Stimulated activated naive CD4-positive, alpha-beta T cell (primary cell): ENCODE measurements at places on chromosomes 1 and 21.

GRCh38 chr1:212254853-212255363 lies 30.3 kb upstream of the PPP2R5A start:
- peak; percentile 46 for DNase-seq

DNA sequence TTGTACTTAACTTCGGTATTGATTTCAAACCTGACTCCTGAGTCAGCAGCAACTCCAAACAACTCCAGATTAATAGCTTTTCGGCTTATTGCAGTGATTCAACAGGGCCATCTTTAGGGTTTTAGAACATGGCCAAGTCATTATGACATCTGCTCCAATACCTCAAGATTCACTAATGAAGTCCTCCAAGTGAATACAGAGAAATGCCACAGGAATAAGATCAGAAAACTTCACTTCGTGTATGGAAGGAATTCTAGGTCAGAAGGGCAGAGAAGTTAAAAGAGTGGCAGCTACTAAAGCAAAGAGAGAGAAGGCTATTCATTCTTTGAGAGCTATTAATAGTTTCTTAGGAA lies 7.6 kb upstream of the C1orf116 start:
- DNase-seq: no peak

DNA sequence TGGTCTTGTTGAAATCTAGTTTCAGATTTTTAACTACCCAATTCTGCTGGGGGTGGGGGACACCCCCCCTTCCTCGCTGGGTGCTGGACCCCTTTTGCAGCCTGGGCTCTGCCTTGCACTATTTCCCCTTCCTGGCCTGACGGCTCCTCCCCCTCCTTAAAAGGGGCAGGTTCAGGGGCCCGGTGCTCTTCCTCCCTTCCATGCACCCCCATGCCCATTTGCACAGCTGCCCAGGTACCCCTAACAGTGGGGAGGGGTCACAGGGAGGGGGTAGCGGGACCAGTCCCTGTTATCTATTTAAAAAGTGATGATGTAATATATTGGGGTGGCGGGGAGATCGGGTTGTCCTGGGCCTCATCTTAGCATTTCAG lies 15.3 kb downstream of the ZBTB7B start:
- no peak for DNase-seq

DNA sequence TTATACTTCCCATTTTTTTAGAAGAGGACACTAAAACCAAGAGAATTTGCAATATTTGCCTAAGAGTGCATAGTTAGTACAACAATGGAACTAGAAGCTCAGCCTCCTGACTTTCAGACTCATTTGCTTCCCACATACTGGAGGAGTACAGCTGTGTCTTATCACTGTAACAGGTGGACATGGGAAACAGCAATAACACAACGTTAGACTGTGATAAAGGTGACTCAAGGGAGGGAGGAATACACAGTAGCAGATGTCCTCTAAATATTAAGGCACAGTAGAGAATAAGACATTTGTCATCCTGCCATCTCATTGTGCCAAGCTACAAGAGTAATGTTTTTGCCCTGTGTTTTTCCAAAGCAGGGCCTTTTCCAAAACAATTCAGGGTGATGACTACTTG lies 55.4 kb upstream of the JAK1 start:
- no peak for DNase-seq

DNA sequence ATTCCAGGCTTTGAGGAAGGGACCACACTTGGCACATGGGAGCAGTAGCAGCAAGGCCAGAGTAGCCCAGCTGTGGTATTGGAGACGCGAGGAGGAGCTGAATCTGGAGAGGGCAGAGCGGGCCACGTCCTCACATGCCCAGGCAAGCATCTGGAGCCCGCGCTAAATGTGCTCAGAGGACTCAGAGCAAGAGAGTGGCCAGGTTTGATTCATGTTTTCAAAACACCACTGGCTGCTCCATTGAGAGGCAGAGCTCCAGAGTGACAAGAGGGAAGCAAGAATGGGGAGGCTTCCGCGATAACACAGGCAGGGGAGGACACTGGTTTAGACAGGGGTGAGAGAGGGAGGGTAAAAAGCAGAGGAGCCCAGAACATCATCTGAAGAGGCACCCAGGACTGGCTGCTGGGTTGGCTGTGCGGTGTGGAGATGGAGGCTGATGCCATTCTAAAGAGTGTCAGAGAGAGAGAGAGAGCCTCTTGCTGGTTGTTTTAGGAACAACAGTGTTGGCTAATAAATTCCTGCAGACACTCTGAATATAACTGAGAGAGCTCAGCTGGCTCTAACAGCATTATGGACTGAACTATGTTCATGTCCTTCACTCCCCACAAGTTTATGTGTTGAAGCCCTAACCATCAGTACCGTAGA lies 32.3 kb downstream of the RCAN1 start:
- DNase-seq: no peak

DNA sequence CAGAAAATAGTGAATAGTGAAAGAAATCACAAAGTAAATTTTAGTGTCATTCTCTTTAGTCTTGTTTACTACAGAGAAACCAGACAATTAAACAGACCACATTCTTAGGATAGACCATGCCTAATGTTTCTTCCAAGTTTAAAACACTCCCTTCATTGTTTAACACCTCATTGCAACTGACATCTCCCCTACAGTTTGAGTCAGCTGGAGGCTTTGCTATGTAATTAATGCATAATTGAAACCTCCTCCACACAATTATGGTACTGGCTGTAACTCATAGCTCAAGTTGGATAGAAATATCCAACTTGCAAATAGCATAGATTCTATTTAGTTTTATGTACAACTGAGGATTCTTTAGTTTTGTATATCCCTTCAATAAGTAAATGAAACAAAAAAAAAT lies 35.2 kb upstream of the B3GALT2 start:
- DNase-seq: no peak

DNA sequence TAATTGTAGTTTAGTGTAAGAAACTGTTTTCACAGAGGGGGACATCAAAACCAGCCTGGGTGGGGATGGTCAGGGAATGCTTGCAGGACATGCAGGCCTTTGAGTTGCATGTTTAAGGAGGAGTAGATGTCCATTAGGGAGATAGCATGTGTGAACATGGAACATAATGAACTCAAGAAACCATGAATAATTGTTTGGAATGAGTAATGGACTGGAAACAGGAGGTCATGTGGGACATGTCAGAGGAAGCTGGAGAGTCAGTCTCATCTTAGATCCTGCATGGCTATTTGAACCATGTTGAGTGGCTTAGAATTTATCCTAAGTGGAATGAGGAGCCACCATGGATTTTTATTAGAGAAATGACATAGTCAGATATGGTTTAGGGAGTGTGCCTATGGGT lies 86.4 kb downstream of the RPE65 start:
- DNase-seq: no peak

GRCh38 chr1:217482356-217483102 lies 148.4 kb downstream of the GPATCH2 start:
- DNase-seq: no peak

- no peak for DNase-seq
Observed at GRCh38 chr1:245520611-245521010, 365.8 kb downstream of the KIF26B start.

DNA sequence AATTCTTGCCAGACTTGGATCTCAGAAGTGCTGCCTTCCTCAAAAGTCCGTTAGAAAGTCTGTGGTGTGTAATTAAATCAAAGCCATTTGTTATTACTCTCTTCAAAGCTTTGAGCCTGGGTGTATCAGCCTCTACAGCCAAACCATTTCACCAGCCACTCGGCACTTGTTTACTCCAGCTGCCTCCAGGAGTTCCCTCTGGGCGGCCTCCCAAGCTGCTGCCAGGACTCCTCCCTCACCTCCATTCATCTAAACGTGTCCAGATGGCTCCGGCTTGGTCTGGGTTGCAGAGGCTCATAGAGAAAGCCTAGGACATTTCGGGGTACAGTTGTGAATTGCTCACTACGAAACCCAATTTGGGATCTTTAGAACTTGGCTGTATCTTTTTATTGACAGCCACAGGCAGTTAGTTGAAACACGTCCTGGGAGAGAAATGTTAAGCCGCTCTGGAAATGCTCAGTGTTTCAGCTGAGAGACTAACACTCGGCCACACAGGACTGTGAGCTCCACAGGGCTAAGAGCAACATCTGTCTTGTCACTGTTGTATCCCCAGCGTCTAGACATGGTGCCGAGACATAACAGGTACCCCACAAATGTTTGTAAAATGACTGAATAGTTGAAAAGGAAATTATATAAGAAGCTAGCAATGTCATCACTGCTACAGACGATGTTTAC lies 116.9 kb upstream of the NGF start:
- no peak for DNase-seq

DNA sequence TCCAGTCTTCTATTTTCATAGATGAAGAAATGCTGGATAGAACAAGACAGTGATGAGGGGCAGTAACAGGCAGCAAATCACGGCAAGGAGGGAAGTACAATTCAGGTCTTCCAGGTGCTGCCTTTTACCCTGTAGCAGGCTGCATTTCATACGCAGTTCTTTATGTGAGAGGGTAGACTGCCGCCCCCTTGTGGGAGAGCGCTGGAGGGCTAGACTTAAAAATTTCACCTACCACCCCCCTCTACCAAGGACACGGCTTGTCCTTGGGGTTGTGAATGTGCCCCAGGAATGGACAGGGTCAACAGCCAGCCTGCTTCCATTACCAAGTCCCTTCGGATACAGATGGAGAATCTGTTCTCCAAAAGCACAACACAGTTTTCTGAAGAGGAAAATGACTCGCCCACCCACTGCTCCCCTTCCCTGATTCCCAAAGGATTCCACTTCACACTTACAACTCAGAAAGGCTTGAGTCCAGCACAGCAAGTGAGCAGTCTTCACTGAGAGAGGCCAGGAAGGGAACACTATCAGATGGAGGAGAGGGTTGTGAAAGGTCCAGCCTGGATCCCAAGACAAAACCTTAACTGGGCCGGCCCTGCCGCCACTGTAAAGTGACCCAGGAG lies 7.4 kb downstream of the WDR77 start:
- peak; percentile 48 for DNase-seq

DNA sequence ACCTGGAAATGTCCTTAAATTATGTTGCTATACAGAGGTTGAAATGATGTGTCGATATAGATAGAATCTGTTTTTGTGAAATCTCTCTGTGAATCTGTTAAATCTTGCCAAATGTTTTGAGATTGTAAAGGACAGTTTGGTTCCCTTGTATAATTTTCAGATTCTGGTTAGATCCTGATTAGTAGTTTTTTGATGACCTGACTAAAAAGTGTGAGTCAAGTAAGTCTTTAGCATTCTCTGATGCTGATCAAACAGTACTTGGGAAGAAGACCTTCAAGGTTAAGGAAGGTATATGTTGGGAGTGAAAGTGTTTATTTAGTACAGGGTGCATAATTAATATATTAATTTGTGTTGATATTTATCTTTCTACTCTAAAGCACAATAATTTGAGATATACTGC lies 32.7 kb downstream of the DDI2 start:
- no peak for DNase-seq

DNA sequence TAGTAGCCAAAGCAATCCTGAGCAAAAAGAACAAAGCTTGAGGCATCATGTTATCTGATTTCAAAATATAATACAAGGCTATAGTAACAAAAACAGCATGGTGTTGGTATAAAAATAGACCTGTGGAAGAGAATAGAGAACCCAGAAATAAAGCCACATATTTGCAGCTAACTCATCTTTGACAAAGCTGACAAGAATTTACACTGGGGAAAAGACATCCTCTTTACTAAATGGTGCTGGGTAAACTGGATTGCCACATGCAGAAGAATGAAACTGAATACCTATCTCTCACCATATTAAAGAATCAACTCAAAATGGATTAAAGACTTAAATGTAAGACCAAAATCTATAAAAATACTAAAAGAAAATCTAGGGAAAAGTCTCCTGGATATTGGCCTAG lies 59.5 kb upstream of the CD55 start:
- DNase-seq: no peak

- no peak for DNase-seq
Observed at GRCh38 chr21:39107739-39108138, 75.5 kb downstream of the PSMG1 start.

DNA sequence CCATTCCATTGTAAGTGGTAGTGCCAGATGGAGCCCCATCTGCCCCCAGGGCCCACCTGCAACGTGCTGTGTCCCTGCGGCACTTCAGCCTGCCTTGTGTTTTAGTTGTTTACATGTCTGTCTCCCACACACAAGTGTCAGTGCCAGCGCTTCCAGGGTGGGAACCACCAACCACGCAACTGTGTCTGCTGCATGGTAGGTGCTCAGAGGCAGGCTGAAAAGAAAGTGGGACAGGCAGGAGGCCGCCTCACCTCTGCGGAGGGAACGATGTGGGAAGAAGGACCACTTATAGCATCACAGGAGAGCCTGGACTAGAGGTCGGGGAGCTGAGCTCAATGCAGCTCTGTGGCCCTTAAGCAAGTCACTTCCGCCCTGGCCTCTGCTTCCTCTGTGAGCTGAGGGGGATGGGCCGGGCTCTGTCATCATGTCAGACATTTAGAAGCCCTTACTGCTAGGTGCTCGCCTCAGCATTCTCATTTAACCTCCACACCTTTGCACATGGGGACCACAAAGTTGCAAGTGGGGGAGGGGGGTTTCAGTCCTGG lies 17.9 kb downstream of the SLC9A1 start:
- DNase-seq: peak; percentile 78

DNA sequence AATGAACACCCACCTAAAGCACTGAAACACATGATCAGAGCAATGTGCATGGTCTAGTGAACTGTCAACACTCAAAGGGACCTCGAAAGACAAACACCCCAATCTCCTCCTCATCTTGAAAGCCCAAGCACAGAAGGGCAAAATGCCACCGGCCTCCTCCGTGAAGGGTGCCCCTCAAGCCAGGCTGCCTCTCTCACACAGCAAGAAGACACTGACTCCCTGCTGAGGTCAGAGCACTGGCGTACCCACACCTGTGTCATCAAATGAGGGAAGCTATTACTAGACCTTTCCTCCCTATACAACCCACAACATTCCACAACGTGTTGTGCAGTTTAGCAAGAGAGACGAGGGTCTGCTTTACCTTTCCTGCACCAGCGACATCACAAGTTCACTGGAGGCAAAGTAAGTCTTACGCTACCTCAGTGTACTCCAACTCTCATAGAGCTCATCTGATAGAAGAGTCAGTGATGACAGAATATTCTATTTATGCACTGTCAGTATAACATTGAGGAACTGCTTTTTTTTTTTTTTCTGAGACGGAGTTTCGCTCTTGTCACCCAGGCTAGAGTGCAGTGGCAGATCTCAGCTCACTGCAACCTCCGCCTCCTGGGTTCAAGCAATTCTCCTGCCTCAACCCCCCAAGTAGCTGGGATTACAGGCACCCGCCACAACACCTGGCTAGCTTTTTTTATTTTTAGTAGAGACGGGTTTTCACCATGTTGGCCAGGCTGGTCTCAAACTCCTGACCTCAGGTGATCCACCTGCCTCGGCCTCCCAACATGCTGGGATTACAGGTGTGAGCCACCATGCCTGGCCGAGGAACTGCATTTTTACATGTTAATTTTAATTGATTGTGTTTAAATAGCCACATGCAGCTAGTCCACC lies 3.3 kb downstream of the SH3BP5L start:
- DNase-seq: no peak

DNA sequence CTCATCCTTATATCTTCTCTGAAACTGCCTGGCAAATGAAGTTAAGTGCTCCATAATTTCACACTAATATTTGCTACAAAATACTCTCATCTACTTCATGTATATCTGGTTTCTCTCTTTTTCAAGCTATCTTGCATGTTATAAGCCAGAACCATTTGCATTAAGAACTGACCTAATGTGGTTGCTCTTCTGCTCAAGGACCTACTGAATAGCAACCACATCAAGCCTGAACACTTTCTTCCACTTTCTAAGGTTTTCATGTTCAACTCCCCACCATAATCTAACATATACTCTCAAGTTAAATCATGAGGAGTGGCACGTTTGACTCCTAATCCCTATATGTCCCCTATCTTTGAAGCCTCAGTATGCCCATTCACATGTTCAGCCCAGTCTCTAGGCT lies 27.2 kb downstream of the RGS1 start:
- DNase-seq: no peak

- DNase-seq: no peak
Observed at GRCh38 chr1:170910273-170910672, 25.1 kb upstream of the MROH9 start.

- no peak for DNase-seq
Observed at GRCh38 chr21:38747810-38748209, 57.9 kb upstream of the ETS2 start.
